Stimulated activated CD4-positive, alpha-beta T cell treated with anti-CD3 and anti-CD28 coated beads, Interleukin-12 subunit alpha, Interleukin-12 subunit beta, amount 100 ng/mL, for 24 hours (primary cell): ENCODE measurements at places on chromosomes 6 and 20.

DNA sequence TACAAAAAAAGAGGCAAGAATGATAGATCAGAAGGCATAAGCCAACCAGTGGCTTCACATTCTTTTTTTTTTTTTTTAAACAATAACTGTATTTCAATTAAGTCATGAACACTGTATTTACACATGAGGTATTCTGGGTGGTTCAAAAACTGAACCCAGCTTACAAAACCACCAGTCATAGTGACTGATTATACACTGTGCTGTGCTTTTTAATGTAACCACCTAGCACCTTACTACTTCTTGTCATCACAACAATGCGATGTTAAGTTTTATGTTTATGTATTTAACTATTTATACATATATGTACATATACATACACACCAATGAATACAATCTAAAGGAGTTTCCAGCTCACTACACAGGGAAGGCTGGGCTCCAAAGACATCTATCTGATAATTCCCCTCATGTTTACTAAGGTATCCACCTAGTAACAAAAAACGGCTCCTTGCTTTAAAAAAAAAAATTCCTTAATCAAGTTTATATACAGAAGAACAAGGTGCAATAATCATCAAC lies 87.1 kb upstream of the PLN start:
- DNase-seq: no peak

GRCh38 chr20:10253780-10254179 lies 35.1 kb downstream of the SNAP25 start:
- DNase-seq: no peak

- DNase-seq: no peak
These were observed 6.8 kb downstream of the GUCA1A start for GRCh38 chr6:42179945-42180313.

GRCh38 chr20:40160097-40160550 lies 528.9 kb downstream of the MAFB start:
- DNase-seq: peak; percentile 1

- no peak for DNase-seq
These were observed 162.5 kb upstream of the CITED2 start for GRCh38 chr6:139536751-139537617.

DNA sequence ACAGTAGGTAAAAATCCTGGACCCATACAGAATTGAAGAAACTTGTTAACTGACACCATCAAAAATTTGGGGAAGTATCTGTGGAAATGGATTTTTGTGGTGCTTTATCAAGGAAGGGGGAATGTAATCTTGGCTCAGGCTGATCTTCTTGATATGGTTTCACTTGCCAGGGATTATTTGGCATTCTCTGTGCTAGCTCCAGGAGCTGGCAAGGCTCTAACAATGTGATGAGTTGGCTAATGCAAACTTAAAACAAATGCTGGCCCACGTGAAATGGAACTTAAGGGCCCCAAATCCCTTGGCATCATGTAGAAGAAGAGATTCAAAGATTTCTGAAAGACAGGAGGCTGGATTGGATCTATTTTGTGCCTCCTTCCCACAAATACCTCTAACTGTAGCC lies 13.1 kb downstream of the KCNS1 start:
- no peak for DNase-seq

- no peak for DNase-seq
These were observed 63.0 kb upstream of the KIF25 start for GRCh38 chr6:167934426-167934864.

DNA sequence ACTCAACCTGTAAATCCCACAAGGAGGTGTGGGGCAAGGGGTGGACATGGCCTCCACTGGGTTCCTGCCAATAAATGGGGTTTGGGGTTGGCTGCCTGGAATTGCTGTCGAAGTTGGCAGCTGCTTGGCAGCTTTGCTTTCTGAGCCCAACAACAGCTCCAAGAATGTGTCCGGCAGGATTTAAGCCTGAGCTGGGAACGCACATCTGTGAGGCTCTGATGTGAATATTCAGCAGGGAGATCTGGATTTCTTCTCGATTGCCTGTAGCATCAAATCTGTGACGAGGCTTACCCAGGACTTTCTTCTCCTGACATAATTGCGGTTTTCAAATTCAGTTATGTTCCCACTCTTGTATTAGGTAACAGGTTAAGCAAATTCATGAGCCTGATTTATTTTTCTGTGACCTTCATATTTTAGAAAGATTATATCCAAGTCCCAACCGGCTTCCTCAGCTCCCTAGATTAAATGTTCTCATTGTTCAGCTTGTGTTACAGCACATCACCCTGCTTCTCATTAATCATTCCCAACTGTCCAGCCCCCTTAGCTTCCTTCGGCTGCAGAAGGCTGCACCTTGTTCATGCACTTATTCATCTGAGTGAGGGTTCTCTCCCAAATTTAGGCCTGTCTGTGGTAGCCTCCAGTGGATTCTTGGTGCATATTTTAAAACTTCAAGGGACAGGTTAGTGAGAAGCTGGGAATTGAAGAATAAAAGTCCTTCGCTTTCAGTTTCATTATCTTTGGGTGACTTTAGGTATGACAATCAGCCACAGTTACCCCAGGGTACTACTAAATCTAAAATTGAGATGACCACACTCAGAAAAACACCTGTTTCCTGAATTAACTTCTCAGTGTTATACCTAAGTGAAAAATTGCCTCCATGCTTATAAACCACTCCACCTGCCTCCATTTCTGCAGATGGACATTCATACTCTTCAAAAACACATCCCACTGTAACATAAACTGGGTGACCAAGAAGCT lies 310.0 kb downstream of the ESR1 start:
- DNase-seq: no peak

- DNase-seq: no peak
These were observed 19.7 kb downstream of the NDRG3 start for GRCh38 chr20:36726168-36726567.

DNA sequence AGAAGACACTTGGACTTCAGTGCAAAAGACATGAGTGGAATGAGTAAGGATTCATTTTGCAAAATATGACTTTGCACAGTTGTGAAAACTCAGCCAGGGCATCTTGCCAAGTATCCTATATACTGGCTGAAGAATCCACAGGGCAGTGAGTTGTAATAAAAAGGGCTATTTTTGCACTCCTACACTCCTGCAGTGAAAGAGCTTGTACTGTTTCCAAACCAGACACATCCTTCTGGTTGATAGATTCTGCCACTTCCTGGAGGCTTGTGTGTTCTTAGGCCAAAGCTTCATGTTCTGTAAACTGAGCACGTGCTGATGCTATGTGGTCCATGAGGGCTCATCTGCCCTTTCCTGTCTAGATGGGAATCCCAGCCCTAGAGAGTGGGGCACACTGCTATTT lies 34.9 kb downstream of the GMPR start:
- DNase-seq: no peak

DNA sequence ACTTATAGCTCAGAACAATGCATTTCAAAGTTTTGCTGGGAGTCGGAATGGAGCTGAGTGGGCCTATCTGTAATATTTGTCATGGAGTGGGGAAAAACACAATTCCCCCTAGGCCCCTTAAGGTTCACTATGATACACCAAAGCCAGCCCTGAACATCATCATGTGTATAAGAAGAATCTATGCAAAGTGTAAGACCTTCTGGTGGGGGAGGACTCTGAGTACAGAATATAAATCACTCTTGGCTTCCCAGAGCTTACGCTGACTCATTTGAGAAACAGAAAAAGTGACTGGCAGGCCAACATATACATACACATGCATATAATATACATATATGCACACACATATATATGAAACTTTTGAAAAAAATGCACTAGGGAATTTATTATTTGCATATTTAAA lies 54.1 kb upstream of the UBR2 start:
- DNase-seq: no peak

DNA sequence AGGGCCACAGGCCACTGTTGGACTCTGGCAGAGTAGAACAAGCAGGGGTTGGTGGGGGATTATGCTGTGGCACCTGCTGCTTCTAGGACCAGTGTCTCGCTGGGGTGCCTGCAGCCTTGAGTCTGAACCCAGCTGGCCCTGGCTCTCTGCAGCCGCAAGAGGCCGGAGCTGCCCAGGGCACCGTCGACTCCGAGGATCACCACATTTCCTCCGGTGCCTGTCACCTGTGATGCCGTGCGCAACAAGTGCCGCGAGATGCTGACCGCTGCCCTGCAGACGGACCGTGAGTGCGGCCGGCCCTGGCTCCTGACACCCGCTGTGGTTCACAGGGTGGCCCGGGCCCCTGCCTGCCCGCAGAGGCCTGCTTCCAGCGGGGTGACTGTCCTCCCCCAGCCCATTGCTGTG lies 6.2 kb downstream of the TCEA2 start:
- DNase-seq: no peak

- no peak for DNase-seq
These were observed 23.1 kb upstream of the UBE2J1 start for GRCh38 chr6:89375427-89376267.

- no peak for DNase-seq
These were observed 15.5 kb upstream of the TPBG start for GRCh38 chr6:82348130-82348529.

GRCh38 chr6:145044641-145045246 lies 690.6 kb downstream of the EPM2A start:
- no peak for DNase-seq

DNA sequence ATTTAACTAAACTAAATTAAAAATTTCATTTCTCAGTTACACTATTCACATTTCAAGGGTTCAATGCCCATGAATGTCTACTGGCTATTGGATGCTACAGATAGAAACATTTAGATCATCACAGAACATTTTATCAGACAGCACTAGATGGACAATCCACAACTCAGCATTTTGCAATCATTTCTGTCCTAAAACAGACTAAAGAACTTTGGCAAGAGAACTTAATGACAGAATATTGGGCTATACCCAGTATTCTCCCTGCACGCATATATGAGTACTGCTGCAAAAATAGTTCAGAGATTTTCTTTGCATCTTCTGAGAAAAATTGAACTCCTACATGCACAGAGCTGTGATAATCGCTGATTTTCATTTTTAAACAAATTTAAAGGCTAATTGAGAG lies 36.1 kb upstream of the FBXO30 start:
- no peak for DNase-seq

- DNase-seq: no peak
These were observed 383.6 kb downstream of the BCKDHB start for GRCh38 chr6:80489911-80490635.

DNA sequence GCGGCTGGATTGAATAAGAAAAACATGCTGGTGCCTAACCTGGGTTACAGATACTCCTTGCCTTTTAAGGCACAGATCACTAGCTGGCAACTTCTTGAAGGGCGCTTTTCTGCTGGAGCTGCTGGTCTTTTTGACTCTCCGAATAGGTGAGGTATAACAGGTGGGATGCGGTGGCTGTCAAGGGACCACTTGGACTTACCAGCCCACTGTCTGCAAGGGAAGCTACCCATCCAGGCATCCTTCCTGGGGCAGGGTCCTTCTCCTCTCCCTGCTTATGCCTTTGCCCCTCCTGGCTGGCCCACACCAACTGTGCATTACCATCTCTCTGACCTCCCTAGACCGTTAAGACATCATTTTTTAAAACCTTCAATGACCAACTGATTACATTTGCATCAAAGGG lies 57.4 kb downstream of the NPEPL1 start:
- no peak for DNase-seq

- no peak for DNase-seq
These were observed 6.6 kb downstream of the NKX2-4 start for GRCh38 chr20:21390768-21391167.

- DNase-seq: no peak
These were observed 237.8 kb upstream of the RIN2 start for GRCh38 chr20:19520261-19520660.

GRCh38 chr20:2084703-2085102 lies 16.9 kb upstream of the STK35 start:
- no peak for DNase-seq

DNA sequence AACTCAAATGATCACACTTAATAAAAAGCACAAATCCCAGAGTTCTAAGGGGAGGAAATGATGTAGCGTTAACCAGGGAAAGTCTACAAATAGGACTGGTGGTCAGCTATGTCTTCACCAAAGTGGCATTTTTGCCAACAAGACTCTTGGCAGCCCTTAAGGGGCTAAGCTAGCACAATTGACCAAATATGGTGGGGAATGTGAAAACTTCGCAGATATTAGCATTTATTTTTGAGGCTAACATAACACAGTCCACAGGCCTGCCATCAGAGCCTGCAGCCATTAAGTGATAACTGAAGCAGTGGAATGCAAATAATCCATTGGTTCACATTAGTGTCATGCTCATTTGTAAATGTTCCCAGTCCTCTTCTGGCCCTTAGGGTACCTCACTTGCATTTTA lies 274.6 kb downstream of the FOXC1 start:
- DNase-seq: no peak

- DNase-seq: no peak
These were observed 108.7 kb downstream of the CARMIL1 start for GRCh38 chr6:25387911-25388310.

DNA sequence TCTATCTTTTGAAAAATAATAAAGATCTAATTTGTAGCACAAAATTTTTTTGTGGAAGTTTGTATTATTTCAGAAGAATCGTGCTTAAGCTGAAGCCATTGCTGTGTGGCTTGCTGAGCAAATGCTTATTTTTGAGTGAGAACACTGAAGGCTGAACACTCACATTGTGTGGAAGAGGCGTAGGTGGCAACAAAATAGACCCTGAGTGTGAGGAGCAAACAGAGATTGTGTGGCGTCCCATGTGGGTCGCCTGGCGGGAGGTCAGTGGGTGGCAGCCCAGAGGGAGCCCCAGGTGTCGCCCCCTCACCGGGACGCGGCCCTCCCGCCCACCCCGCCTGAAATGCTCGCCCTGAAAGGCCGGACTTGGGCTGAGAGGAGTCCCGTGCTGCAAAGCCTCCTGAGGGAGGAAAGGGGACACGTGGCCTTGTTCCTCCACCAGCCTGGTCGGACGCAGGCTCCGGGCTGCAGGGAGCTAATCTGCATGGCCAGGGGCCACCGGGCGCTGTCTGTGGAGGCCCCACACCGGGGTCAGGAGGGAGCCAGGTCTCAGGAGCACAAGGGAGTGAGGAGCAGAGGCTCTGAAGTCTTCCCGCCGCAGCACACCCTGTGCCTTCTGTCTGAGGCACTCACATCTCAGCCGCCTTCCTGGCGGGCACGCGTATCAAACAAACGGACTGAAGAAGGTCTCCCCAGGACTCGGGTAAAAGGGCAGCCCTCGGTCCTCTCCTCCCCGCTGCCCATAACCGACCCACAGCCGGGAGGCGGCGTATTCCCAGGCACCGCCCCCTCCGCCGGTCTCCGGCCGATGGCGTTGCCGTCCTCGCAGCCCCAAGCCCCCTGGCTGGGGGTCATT lies 15.9 kb downstream of the DDO start:
- DNase-seq: no peak

DNA sequence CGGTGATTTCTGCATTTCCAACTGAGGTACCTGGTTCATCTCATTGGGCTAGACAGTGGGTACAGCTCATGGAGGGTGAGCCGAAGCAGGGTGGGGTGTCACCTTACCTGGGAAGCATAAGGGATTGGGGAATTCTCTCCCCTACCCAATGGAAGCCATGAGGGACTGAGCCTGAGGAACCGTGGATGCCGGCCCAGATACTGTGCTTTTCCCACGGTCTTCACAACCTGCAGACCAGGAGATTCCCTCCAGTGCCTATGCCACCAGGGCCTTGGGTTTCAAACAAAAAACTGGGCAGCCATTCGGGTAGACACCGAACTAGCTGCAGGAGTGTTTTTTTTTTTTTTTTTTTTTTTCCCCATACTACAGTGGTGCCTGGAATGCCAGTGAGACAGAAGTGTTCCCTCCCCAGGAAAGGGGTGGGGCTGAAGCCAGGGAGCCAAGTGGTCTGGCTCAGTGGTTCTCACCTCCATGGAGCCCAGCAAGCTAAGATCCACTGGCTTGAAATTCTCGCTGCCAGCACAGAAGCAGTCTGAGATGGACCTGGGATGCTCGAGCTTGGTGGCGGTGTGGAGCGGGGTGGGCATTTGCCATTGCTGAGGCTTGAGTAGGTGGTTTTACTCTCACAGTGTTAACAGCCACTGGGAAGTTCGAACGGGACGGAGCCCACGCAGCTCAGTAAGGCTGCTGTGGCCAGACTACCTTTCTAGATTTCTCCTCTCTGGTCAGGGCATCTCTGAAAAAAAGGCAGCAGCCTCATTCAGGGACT lies 416.2 kb downstream of the KHDRBS2 start:
- no peak for DNase-seq
